ENCODE measurements at places on chromosomes 2 and 18.

GRCh38 chr18:610214-610928 lies 13.6 kb downstream of the CLUL1 start:
- no peak overlapping the region for H3K4me3 ChIP-seq
- no peak overlapping the region for H3K27ac ChIP-seq

DNA sequence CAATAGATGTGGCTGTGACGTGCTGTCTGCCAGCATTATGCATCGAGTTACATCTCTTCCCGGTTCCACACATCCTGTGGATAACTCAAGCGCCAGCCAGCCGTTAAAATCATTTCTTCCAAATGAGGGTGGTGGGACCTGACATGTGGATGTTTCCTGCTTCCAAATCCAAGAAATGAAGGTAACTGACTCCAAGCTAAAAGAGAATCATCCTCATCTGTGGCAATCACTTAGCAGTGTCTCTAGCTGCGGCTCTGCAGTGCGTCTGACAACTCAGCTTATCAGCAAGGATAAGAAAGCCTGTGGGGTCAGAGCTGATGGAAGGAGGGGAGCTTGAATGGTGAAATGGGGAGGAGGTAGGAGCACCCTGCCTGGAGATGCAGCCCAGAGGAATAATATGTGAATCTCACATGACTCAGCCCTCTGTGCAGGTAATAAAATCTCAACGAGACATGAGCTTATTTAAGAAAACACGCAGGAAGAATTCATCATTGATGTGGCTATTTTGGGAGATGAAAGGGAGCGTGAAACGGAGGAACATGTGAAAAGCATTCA lies 382.2 kb upstream of the TRIB2 start:
- no peak overlapping the region for H3K4me3 ChIP-seq
- peaks cover 4% of the 10 kb centered on the region for H3K36me3 ChIP-seq
- H3K27ac ChIP-seq = no peak overlapping the region
- H3K27me3 ChIP-seq = peaks cover 11% of the 10 kb centered on the region
- DNase-seq = no peak

DNA sequence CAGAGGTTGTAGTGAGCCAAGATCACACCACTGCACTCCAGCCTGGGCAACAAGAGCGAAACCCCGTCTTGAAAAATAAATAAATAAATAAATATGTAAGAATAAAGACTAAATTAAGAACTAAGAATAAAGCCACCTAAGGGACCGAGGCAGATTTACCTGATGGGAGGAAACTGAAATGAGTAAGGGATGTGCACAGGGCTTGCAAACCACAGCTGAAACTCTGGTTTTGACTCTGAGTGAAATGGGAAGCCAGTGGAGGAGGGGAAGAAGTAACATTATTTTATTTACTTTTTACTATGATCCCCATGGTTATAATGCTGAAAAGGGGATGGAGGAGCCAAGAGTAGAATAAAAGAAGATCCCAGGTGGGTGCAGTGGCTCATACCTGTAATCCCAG lies 107.3 kb downstream of the CABYR start:
- H3K36me3 ChIP-seq = no peaks in the 10 kb centered on the region
- DNase-seq = no peak
- H3K4me3 ChIP-seq = no peak overlapping the region
- H3K27me3 ChIP-seq = peaks cover 25% of the 10 kb centered on the region
- no peaks in the 10 kb centered on the region for H3K4me1 ChIP-seq
- no peak overlapping the region for H3K27ac ChIP-seq

GRCh38 chr2:23606968-23607367 lies 222.0 kb downstream of the KLHL29 start:
- peaks cover 9% of the 10 kb centered on the region for H3K36me3 ChIP-seq
- no peaks in the 10 kb centered on the region for H3K4me1 ChIP-seq
- H3K27ac ChIP-seq = no peak overlapping the region
- H3K27me3 ChIP-seq = peaks cover 10% of the 10 kb centered on the region
- no peak overlapping the region for H3K4me3 ChIP-seq
- no peak for DNase-seq

GRCh38 chr18:62370366-62370765 lies 45.3 kb downstream of the TNFRSF11A start:
- peaks cover 5% of the 10 kb centered on the region for H3K36me3 ChIP-seq
- DNase-seq = no peak
- no peaks in the 10 kb centered on the region for H3K27me3 ChIP-seq
- H3K27ac ChIP-seq = peak overlapping the region; percentile 51
- H3K4me3 ChIP-seq = peak overlapping the region; percentile 61
- peaks cover 35% of the 10 kb centered on the region for H3K4me1 ChIP-seq

- H3K27me3 ChIP-seq = peaks cover 4% of the 10 kb centered on the region
- no peaks in the 10 kb centered on the region for H3K4me1 ChIP-seq
- H3K27ac ChIP-seq = no peak overlapping the region
- H3K36me3 ChIP-seq = no peaks in the 10 kb centered on the region
These were observed 75.8 kb downstream of the RDH14 start for GRCh38 chr2:18484625-18485024.

- H3K4me1 ChIP-seq = no peaks in the 10 kb centered on the region
- H3K27ac ChIP-seq = no peak overlapping the region
- H3K4me3 ChIP-seq = no peak overlapping the region
- H3K36me3 ChIP-seq = no peaks in the 10 kb centered on the region
- H3K27me3 ChIP-seq = peaks cover 2% of the 10 kb centered on the region
- no peak for DNase-seq
These were observed 12.2 kb upstream of the ARL5A start for GRCh38 chr2:151840216-151841046.

GRCh38 chr2:216914491-216914890 lies 54.6 kb upstream of the TNP1 start:
- no peak overlapping the region for H3K27ac ChIP-seq
- no peaks in the 10 kb centered on the region for H3K4me1 ChIP-seq

DNA sequence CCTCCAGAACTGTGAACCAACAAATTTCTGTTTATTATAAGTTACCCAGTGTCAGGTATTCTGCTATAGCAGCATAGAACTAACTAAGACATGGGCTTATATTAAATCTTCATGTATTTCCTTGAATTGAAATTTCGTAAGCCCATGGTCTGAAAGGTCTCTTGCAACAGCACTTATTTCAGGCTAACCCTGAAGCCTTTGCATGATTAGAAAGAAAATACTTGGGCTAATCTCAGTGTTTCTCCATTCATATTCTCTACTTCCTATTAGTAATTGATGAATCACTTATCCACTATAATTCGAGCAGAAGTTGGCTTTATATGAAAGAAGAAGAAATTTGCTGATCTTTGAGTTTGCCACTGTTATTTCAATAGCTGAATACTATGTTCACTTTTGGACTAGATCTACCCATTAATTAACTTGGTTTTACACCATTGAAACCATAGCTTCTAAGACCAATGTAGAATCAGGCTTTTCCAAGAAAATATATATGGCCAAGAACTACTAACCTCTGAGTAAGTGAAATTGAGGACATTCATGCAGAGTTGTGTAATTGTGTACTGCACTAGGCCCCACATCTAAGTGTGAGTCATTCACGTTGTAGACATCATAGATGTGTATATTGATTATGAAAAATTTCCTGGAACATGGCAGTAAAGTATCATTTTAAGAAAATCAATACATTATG lies 731.6 kb downstream of the SOCS6 start:
- H3K4me1 ChIP-seq = no peaks in the 10 kb centered on the region
- H3K36me3 ChIP-seq = no peaks in the 10 kb centered on the region
- DNase-seq = no peak
- H3K27me3 ChIP-seq = no peaks in the 10 kb centered on the region
- H3K4me3 ChIP-seq = no peak overlapping the region
- H3K27ac ChIP-seq = no peak overlapping the region

- H3K27me3 ChIP-seq = peaks cover 3% of the 10 kb centered on the region
- no peak for DNase-seq
- no peak overlapping the region for H3K27ac ChIP-seq
These were observed 76.1 kb downstream of the EPB41L3 start for GRCh38 chr18:5467671-5468070.

- no peaks in the 10 kb centered on the region for H3K27me3 ChIP-seq
- H3K27ac ChIP-seq = no peak overlapping the region
- H3K4me1 ChIP-seq = no peaks in the 10 kb centered on the region
These were observed 10.7 kb upstream of the RBM45 start for GRCh38 chr2:178101321-178102079.

DNA sequence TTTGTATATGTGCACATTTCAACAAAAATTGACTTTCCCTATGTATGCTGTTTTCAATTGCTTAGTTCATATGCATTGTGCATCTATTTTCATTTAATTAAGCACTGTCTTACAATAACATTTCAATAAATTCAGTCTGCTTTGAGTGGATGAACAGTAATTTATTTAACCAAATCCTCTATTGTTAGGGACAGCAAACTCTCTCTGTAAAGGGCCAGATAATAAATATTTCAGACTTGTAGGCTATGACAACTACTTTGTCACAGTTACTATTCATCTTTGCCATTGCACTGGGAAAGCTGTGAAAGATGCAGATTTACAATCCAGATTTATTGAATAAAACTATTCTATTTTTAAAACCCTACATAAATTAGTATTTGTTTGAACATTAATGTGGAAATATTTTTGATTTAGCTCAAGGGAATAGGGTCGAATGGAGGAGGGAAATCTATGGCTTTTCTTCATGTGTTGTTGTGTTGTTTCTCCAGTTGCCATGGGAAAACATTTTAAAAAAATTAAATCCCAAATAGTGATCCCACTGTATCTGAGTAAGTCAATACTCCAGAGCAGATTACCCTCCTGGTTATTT lies 14.2 kb upstream of the RAB27B start:
- DNase-seq = no peak
- H3K4me3 ChIP-seq = no peak overlapping the region
- no peaks in the 10 kb centered on the region for H3K27me3 ChIP-seq
- peak overlapping the region; percentile 75 for H3K27ac ChIP-seq
- H3K36me3 ChIP-seq = no peaks in the 10 kb centered on the region

DNA sequence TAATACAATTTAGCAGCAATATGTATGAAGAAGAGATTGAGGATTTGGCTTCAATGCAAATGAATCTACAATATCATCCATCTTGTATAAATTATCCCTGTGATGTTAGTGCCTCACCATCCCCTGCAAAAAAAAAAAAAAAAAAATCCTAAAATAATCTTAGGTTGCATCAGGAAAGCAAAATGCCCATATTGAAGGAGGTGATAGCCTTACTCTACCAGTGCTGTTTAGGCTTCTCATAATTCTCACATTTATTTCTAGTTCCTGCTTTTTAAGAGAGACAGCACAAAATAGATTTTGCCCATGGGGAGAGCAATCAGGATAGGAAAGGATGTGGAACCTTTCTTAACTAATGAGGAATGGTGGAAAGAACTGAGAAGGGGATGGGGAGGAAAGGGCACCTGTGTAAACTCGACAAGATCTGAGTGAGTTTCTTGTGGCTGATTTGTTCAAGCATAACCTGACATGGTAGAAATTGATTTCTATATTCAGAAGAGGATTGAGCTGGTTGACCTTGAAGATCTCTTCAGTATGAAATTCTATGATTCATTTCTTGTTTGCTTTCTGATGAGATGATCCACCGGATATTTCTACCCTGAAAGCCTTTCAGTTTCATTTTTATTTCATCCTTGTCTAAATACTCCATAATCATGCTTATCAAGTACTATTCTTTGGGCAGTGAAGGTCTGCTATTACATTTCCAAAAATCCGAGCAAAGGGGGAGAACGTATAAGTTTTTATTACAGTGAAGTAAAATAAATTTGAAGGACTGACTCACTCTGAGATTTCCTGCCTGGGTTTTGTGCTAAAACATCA lies 391.2 kb downstream of the PTPRM start:
- peak overlapping the region; percentile 73 for H3K4me3 ChIP-seq
- peaks cover 5% of the 10 kb centered on the region for H3K4me1 ChIP-seq
- no peaks in the 10 kb centered on the region for H3K36me3 ChIP-seq
- no peak for DNase-seq

GRCh38 chr18:59658941-59659340 lies 38.3 kb downstream of the CCBE1 start:
- peaks cover 5% of the 10 kb centered on the region for H3K27me3 ChIP-seq
- no peak overlapping the region for H3K27ac ChIP-seq
- H3K4me1 ChIP-seq = no peaks in the 10 kb centered on the region
- no peaks in the 10 kb centered on the region for H3K36me3 ChIP-seq
- no peak for DNase-seq

GRCh38 chr2:188238386-188238785 lies 53.3 kb upstream of the GULP1 start:
- H3K27me3 ChIP-seq = no peaks in the 10 kb centered on the region
- H3K36me3 ChIP-seq = no peaks in the 10 kb centered on the region
- DNase-seq = no peak
- H3K4me3 ChIP-seq = no peak overlapping the region
- no peaks in the 10 kb centered on the region for H3K4me1 ChIP-seq
- H3K27ac ChIP-seq = no peak overlapping the region

- peak overlapping the region; percentile 99 for H3K27ac ChIP-seq
- peak overlapping the region; percentile 97 for H3K4me3 ChIP-seq
- no peaks in the 10 kb centered on the region for H3K36me3 ChIP-seq
- H3K4me1 ChIP-seq = peaks cover 40% of the 10 kb centered on the region
- DNase-seq = no peak
- no peaks in the 10 kb centered on the region for H3K27me3 ChIP-seq
These were observed 819 bp downstream of the TGIF1 start for GRCh38 chr18:3450799-3451182.

- H3K27me3 ChIP-seq = no peaks in the 10 kb centered on the region
- peaks cover 7% of the 10 kb centered on the region for H3K4me1 ChIP-seq
- no peak for DNase-seq
- H3K27ac ChIP-seq = no peak overlapping the region
These were observed 110.6 kb downstream of the MSTN start for GRCh38 chr2:189951791-189952535.

DNA sequence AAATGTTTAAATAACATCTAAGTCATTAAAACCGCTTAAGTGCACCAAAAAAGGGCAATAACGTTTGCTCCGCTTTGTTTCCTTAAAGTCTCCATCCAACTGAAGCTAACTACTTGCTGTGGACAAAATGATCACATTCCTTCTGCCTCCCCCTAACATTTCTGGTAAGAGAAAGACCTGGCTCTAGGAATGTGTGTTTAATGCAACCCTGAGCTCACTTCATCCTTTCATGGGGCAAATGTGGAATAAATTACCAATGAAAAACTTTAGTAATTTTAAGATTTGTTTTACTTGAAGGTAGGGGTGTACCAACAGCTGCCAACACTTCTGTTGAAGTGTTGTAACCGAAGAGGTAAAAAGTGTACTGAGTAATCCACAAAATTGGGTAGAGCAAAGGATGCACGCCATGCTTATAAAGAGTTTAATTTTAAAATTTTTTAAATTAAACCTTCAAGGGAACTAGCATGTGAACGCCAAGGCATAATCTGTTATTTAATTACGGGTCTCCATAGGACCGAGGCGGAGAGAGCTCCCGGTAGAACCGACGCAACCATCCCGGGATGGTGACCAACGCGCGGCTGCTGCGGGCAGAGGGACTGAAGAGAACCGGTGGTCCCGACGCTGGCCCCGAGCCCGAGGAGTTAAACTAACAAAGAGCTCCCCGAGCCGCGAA lies 1.1 kb downstream of the HNRNPLL start:
- H3K4me3 ChIP-seq = peak overlapping the region; percentile 87
- DNase-seq = no peak
- peaks cover 5% of the 10 kb centered on the region for H3K27me3 ChIP-seq

DNA sequence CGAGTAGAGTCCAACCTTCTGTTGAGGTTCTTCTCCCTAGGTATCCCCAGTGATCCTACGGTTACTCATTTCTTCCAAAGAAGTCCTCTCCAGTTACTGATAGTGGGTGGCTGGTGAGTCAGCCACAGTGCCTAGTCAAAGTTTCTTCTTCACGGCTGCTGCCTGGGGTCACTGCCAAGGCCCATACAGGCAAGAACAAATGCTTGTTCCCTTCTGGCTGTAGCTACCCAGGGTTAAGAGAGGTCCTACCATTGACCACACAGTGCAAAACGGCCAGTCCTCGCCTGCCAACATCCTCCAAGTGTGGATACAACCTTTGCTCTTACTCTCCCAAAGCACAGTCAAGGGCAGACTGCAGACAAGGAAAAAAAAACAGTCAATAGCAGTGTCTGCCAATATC lies 2.9 kb upstream of the PTPN4 start:
- no peaks in the 10 kb centered on the region for H3K36me3 ChIP-seq
- H3K27ac ChIP-seq = no peak overlapping the region
- H3K4me1 ChIP-seq = peaks cover 20% of the 10 kb centered on the region
- no peak overlapping the region for H3K4me3 ChIP-seq
- no peak for DNase-seq
